ENCODE measurements at places on chromosomes 6 and 20.
A peak's percentile ranks its signal among the peaks of the same experiment; 100 is the strongest.

- no peak for DNase-seq
These were observed 15.8 kb upstream of the FOXC1 start for GRCh38 chr6:1593958-1594314.

GRCh38 chr6:142027074-142027473 is 105.7 kb upstream of the GJE1 start:
- DNase-seq = no peak

DNA sequence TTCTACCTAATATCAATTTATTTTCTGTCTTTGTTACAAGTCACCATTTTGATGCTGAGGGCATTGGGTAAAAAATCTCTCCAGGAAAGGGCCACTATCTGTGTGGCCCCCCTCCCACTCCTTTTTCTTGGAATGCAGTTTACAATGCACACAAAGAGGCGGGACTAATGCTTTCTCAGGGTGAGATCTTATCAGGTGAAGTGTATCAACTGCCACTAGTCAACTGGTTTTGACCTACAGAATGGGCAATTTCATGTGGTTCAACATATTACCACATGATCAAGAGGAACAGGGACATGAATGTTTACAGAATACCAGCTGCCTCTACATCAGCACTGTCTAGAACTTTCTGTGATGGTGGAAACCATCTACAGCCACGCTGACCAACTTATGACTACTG is 3.7 kb downstream of the RRBP1 start:
- DNase-seq = no peak

DNA sequence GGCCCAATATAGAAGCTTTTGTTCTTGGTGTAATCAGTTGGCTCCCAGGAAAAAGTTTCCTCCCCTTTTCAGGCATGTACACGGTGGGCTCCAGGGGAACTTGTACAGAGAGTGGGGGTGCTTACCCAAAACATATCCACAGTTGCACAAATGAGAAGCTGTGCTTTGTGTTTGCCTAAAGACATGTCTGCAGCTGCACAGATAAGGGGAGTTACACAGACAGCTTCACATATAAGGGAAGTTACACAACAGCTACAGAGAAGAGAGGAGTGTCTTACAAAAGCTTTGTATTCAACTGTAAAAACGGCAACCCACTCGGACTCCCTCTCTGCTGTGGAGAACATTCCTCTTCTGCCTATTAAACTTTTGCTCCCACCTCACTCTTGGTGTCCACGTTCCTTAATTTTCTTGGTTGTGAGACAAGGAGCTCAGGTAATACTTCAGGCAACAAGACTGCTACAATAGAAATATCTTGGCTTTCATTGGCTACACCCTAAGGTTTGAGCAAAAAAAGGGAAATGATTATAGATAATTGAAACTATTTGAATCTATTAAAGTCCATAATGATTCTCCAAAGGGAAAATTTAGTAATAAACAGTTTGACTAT is 7.4 kb upstream of the PNRC1 start:
- no peak for DNase-seq

DNA sequence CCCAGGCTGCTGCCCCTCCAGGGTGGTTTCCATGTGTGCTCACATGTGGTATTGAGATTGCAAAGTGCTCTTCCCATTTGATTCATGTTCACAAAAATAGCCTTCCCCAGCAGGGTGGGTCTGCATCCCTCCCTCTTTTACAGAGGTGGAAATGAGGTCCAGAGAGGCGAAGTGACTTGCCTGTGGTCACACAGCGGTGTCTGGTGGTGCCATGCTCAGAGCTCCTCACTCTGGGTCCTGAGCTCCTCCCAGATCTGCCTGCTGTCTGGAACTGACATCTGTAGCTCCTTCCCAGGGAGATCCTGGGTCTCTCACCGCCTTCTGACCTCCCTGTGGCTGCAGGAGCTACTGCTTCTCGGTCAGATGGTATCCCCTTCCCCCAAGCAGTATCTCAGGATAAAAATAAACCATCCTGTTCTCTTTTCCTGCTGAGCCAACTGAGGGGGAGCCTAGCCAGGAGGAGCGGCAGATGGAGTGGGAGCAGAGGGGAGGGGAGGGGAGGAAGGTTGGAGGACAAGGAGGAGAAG is 11.9 kb downstream of the CD40 start:
- DNase-seq = peak; percentile 6

- DNase-seq = no peak
These were observed 1.7 kb downstream of the HBS1L start for GRCh38 chr6:135052939-135053338.

DNA sequence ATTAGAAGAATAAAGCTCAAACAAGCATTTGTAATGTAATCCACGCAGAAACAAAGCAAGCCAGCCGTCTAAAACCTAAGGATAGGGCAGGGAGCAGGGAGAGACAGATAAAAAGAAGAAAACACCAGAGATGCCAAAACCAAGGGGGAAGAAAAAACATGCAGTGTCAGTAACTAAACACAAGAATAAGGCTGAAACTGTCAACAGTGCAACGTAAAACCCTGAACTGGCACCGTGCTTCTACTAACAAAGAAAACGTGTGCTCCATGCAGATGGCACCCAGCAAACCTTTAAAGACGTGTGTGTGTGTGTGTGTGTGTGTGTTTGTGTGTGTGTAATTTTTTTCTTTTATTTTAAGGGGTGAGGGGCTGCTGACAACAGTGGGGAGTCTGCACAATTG is 88.4 kb upstream of the TAB2 start:
- no peak for DNase-seq

DNA sequence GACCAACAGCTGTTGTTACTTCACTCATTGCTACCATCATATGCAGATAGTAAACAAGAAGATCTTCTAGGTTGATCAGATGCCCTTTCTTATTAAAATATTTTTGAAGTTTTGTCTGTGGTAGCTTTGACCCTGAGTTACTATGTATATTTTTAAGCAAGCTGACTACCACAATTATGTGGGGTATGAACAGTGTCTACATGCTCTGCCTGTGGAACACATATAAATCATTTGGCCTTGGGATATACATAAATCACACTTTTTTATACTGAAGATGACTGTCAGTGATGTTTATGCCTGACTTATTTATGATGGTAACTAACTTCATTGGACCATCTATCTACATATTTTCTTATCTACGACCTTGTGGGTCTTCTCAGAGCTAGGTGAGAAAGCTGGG is 44.2 kb downstream of the LIN28B start:
- no peak for DNase-seq

GRCh38 chr20:48069596-48069995 is 284.3 kb upstream of the SULF2 start:
- peak; percentile 44 for DNase-seq

GRCh38 chr6:133983099-133983939 is 30.3 kb downstream of the TBPL1 start:
- DNase-seq = peak; percentile 83

DNA sequence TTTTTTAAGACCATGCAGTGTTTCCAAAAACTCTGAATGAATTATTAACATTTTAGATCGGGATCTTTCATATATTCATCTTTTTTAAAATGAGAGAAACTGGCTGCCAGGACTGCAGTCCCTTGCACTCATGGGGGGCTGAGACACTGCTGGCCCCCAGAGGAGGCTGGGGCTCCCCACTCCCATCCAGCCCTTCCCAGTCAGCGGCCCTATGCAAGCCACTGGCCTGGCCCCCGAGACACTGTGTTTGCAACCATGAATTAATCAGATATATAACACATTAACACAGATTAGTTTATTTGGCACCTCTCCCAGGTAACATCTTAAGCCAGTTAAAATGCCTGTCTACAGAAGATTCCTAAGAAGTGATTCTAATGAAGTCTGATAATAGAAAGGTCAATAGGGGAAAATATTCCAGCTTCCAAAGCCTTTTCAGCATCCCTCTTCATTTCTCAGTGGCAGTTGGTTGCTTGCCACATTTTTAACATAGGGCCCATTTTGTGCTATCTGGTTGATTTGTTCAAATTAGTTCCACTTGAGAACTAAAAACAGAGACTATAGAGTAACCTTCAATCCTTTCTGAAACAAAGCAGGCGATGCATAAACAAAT is 184.4 kb upstream of the FBXL4 start:
- DNase-seq = no peak

DNA sequence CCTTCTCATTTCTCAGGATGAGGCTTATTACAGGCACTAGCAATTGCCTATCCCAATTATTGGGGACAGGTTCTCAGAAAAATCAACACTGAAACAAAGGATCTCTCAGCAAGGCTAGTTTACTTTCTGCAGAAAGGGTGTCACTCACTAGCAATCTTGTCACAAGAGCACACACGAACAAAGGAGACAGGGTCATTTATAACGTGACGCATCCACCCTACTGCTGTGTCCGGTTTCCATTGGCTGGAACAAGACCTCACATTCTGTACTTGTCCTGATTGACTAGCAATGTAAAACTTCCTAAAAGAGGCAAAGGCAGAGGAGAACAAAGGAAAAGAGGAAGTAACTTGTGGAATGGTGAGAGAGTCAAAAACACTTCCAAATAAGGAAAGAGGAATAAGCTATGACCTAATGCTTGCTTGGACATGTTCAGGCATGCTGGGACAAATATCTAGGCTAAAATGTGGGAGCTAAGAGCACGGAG is 160.2 kb upstream of the STXBP5 start:
- peak; percentile 34 for DNase-seq

- DNase-seq = no peak
These were observed 951.9 kb upstream of the FLRT3 start for GRCh38 chr20:15289337-15289736.

- peak; percentile 20 for DNase-seq
These were observed 27.8 kb upstream of the CENPW start for GRCh38 chr6:126312013-126312665.

GRCh38 chr20:51366155-51366886 is 176.2 kb downstream of the NFATC2 start:
- DNase-seq = peak; percentile 100

GRCh38 chr6:85744433-85744970 is 101.8 kb upstream of the SYNCRIP start:
- no peak for DNase-seq

GRCh38 chr6:144006736-144007477 is 1.2 kb downstream of the PLAGL1 start:
- peak; percentile 68 for DNase-seq

- no peak for DNase-seq
These were observed 3.4 kb upstream of the ZNF217 start for GRCh38 chr20:53597030-53597482.

DNA sequence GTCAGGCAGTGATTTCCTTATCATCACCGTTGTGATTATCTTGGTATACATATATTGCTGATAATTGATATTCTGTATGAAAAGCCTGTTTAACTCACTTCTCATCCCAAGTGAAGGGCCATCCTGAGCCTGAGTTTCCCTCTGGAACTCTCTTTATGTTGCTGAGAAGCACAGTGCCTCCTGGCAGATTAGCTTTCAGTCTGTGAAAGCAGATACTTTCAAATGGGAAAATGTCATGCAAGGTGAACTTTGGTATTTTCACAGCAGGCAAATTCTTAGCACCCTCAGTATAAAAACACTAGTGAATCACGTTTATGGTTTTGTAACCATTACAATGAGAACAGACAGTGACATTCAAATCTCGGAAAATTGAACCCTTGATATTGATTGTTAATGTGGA is 151.6 kb downstream of the PRIM2 start:
- DNase-seq = peak; percentile 21

GRCh38 chr20:15937179-15937578 is 636.1 kb downstream of the KIF16B start:
- no peak for DNase-seq

GRCh38 chr20:16498526-16499253 is 74.6 kb downstream of the KIF16B start:
- DNase-seq = peak; percentile 20

GRCh38 chr6:154164397-154164796 is 125.4 kb downstream of the OPRM1 start:
- peak; percentile 31 for DNase-seq

All from EH (cell line).